KG1 (cell line): ENCODE measurements at places on chromosomes 6 and 20.

GRCh38 chr6:32774426-32774825 is 11.1 kb upstream of the HLA-DQB2 start:
- DNase-seq, result no peak

DNA sequence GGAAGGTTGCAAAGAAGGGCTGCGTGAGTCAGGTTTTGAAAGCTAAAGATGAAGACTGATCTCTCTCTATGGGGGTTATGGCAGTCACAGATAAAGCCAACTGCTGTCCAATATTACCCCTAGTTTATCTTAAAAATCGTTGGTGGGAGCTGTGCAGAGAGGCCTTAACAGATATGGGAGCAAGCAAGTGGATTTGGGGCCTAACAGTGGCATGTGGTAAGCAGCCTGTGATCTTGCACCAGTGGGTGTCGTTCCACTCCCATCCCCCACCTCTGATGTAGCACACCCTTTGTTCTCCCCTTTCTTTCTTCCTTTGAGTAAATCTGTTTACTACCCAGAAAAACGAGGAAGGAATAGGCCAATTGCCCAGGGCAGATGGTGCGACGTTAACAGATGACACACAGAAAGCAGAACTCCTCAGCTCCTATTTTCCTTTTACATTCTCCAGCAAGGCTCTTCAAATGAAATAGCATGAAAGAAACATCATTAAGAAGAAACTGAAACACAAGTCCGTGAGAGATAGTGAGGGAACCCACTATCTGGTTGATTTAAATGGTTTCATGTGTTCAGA is 274.1 kb upstream of the CITED2 start:
- DNase-seq, result no peak

GRCh38 chr6:16168858-16169257 is 40.0 kb downstream of the MYLIP start:
- peak; percentile 17 for DNase-seq

DNA sequence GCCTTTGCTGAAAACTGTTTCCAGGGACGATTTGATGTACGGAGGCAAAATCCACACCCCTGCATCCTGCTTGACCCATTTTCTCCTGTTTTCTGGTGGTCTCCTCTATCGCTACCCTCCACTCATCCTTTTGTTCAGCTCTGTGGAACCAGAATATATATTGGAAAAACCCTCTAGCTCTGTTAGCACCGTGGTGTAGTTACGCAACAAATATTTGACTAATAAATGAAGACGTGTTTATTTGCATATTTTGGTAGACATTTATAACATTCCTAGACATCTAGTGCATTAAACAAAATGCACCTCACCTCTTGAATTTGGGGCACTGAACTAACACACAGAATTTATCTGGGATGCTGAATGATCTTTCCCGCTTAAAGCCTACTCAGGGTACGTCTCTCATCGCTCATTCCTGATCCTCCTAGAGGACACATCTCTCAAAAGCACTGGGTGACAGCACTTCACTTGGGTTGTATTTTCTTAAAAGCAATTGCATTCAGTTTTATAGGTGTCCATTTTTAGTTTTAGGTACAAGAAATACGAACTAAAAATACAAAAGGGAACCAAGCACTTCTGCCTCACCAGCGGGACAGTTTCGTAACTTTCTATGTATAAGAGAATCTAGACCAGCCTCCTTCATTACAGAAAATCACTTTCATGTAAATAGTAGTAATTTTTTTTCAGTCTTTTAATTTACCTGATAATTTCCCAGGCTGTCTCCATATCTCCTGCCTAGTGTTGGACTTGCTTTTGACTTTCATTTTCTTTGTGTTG is 59.2 kb downstream of the SNRNP48 start:
- no peak for DNase-seq

DNA sequence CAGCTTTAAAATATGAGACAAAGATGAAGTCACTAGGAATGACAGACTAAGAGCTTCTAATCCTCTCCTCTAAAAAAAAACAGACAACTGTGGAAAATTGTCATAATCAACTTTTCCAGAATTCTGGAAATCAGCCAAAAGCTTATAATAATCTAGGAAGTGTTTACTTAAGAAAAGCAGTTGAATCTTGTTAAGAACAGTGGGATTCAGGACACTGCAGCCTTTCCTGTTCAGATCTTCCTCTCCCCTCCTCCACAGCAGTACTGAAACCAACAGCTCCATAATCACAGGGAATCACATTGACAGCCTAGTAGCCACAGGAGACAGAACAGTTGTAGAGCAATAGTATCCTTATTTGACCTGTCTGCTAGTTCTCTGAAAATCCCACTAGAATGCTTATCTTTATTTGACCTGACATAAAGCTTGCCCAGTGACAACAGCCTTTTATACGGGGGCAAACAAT is 41.6 kb downstream of the IBTK start:
- DNase-seq, result no peak

- DNase-seq, result no peak
Observed at GRCh38 chr6:16127471-16127870, 1.4 kb upstream of the MYLIP start.

GRCh38 chr6:118042855-118043254 is 135.8 kb downstream of the SLC35F1 start:
- no peak for DNase-seq

DNA sequence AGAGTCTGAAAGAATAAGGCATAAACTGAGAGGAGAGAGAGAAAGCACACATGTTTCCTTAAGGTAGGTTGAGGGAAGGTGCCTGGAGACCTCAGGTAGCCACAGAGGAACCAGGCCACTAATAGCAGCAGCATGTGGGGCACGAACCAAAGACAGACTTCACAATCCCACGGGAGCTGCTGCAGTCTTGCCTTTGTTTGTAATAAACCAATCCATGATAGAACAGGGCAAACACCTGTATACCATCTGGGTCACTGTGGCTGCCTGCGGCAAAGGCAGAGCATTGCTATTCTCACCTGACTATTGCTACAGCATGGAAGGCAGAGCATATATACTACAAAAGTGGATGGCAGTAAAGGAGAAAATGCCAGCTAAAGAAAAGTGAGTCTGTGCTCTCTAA is 36.3 kb downstream of the HEBP2 start:
- no peak for DNase-seq

DNA sequence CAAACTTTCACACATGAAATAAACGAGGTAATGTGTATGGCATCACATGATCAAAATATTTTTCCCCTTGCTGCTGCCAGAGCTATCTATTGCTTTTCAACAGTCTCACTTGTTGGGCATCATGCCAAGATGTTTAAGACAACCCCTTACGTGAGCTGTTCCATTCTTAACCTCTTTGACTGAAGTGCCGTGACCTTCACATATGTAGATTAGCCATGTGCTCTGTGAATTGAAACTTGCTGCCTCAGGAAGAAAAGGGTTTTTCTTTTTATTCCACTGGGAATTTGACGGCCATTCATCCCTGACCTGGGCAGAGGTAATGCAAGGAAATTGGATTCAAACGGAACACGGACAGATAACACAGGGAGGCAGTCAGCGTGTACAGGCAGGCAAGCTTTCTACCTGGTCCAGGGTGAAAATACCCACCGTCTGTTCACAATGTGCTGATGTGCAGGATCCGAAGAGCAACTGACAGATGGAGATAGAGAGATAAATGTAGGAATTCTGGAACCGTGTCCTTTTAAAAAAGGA is 14.2 kb downstream of the ARID1B start:
- no peak for DNase-seq

DNA sequence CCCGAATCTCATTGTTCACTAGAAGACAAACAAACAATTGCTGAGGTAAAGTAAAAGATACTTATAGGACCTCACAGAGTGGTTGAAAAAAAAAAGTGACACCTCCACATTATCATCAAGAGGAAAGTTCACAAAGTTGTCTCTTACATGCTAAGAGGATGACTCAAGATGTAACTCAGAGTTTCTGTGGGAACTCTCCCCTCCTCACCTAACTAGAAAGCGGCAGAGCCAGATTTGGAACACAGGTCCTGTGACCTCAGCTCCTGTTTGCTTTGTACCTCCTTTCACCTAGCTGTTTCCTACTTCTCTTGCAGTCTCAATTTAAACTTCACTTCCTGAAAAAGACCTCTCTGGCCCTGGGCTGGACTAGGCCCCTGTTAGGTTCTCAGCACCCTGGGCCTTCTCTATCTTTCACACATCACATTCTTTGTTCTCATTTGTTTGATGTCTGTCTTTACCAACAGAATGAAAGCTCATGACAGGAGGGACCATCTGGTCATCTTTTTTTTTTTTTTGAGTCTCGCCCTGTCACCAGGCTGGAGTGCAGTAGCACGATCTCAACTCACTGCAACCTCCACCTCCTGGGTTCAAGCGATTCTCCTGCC is 60.8 kb downstream of the CD24 start:
- DNase-seq, result no peak

DNA sequence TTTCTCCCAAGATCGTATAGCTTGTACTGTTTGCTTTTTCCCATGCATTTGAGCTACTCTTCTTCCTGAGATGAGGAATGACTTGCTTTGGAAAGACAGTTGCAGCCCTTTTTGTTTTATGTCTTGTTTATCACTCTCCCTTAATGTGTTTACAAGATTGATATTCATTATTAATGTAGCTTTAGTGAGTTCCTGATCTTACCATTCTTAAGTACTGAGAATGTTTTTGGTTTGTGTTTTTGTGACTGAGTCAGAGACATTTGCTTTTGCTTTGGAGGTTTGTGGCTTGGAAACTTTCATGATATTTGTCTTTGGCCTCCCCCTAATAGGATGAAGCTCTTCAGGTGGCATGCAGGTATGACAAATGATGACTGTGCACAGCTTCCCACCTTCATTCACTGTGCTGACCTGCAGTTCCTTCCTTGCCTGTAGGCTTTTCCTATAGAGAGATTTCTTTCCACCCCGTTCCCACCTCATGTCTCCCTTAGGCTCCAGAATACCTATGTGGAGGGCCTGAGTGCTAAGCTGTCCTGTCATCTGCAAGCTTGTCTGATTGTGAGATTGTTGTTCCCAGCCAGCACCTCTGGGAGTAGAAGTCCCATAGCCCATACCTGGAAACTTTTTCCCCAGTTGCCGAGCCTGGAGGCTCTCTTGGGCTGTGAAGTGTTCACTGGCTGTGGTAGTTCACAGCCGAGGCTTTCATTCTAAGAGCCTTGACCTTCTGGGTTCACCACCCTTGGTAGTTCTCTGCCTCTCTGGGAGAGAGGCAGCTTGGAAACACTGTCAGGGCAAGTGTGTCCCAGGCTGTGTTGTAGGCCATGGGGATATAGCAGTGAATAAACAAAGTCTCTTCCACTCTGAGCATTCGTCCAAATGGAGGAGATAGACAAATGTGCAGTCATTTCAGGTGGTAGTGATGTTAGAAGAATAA is 27.1 kb downstream of the CDS2 start:
- no peak for DNase-seq

GRCh38 chr6:31607317-31607716 is 7.7 kb upstream of the AIF1 start:
- DNase-seq, result no peak

GRCh38 chr20:53809217-53809616 is 215.6 kb upstream of the ZNF217 start:
- DNase-seq, result no peak

GRCh38 chr6:1792989-1793388 is 183.3 kb downstream of the FOXC1 start:
- DNase-seq, result no peak

- no peak for DNase-seq
Observed at GRCh38 chr6:160005861-160006540, 37.1 kb downstream of the IGF2R start.

DNA sequence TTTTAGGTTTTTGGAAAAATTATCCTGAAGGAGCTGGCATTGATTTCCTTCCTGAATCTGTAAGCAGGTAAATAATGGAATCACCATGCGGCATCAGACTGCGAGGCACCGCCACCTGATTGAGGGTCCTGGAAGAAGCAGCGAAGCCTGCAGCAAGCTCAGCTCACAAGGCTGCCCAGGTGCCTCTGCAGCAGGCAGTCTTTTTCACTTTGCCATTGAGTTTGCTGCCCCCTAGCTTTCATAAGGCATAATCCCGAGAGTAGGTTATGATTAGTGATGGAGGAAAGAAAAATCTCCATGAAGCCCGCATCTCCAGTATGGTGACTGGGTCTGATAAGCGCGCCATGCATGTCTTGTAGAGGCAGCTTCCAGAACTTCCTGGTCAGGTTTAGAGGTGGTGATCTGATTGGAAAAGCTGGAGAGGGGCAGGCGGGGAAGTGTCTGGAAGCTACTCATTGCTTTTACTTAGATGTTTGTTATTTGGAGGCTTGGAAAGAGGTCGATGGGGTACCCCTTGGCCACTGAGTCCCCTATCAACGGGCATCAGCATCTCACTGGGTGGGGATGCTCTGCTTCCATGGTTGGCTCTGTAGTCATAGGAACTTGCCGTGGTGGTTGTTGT is 26.7 kb downstream of the IYD start:
- no peak for DNase-seq

GRCh38 chr6:9761220-9761619 is 653.7 kb downstream of the TFAP2A start:
- no peak for DNase-seq

GRCh38 chr6:119728935-119729334 is 379.4 kb upstream of the MAN1A1 start:
- no peak for DNase-seq
